Activated naive CD4-positive, alpha-beta T cell (primary cell): ENCODE measurements at places on chromosomes 13 and 19.

DNA sequence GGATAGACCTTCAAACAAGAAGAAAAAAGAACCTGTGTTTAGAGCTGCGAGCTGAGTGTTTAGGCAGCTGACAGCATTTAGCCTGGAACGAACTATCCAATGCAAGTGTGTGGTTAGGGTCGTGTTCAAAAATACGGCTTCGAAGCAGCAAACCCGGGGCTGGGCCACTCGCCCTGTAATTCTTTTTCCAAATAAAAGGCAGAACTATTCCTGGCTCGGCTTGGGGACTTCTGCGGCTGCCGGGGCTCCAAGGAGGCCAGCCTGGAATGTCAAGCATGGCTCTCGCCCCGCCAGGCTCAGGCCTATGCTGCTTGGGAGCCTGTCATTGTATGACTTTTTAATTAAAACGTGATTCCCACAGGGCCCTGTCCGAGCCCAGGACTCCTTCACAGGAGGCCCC is 51.7 kb upstream of the KLF2 start:
- no peak for DNase-seq

DNA sequence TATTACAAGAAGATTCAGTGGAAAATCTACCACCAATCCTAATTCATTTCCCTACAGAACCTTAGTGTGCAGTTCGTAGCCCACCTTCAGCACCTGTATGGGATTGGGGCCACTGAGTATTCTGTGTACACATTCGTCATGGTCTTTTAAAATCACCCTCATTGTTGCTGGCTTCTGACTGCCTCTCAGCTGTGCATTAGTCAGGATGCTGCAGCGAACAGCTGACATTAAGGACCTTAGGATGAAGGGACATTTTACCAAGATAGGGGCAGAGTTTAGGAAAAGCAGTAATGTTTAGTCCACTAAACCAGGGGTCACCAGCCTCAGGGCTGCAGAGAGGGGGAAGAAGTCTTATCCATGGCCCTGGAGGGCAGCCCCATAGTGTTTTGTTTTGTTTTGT is 176.5 kb downstream of the COL4A1 start:
- DNase-seq = no peak

- no peak for DNase-seq
These were observed 1258.6 kb downstream of the PCDH9 start for GRCh38 chr13:65971541-65971940.

DNA sequence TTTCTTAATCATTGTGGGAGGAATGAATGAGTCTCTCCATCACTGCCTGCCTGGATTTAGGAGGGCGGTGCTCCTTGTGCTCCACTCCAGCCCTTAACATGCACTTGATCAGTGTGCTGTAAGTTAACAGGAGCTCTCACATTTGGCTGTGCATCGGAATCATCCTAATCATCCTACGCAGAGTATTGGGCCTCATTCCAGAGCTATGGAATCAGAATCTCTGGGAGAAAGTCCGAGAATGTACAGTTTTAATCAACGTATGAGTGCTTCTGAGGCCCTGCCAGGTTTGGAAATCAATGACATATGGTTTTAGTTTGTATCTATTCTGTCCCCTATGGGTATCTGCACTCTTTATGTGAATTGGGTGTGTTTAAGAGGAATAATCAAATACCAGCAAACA is 34.9 kb upstream of the DCLK1 start:
- no peak for DNase-seq

- DNase-seq = no peak
These were observed 800 bp downstream of the RPL28 start for GRCh38 chr19:55386493-55386971.

- no peak for DNase-seq
These were observed 14.0 kb upstream of the RAB20 start for GRCh38 chr13:110575322-110576069.

DNA sequence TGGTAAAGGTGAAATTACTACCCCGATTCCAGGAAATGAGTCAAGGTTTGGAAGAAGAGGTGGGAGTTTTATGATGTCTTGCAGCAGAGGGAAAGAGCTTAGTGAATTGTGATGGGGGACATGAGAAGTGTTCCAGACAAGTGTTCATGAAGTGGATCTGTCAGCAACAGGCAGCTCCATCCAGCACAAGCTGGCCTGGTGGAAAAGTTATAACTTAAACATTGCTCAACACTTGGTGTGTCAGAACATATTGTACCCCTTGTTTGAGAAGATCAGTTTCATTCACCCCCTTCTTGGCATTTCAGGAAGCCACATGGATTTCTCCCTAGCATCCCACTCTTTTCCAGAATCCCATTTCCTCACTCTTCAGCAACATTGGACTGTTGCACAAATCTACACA is 222.0 kb downstream of the B3GLCT start:
- DNase-seq = no peak

GRCh38 chr19:3821857-3822364 is 35.7 kb upstream of the MATK start:
- DNase-seq = peak; percentile 91

DNA sequence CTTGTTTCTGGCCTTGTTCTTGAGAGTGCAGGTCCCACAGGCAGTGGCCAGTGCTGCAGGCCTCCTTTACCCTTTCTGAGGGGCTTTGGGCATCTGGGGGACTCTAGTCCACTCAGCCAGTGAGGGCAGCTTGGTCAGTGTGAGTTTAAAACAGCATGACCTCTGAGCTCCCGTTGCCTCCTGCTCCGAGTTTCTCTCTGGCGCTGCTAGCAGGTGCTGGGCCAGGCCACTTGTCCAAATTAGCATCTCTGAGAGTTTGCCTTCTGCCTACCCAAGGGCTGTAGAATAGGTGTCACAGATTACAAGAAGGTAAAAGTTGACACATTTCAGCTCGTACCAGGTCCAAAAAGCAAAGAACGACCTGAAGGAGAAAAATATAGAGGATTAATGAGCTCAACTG is 105.9 kb downstream of the SIPA1L3 start:
- no peak for DNase-seq

GRCh38 chr13:75333103-75333502 is 148.9 kb downstream of the TBC1D4 start:
- DNase-seq = no peak

- no peak for DNase-seq
These were observed 1872.3 kb upstream of the PCDH20 start for GRCh38 chr13:63287926-63288325.

- DNase-seq = no peak
These were observed 168.0 kb downstream of the PCDH9 start for GRCh38 chr13:67062160-67062559.

DNA sequence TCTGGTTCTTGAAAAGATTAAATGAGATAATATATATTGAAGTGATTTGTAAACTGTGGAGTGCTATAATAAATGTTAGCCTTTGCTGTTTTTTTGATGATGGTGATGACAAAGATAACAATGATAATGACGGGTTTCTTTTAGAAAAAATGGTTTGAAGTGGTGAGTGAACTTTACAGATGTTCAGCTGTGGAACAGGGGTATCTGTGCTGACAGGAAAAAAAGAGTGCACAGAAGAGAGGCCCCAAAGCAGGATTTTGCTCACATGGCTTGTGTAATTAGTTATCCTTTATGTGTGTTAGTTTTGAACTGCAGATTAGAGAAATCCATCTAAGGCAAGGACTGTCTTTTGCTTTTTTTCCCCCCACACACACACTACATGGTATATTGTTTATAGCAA is 119.2 kb downstream of the CYSLTR2 start:
- DNase-seq = no peak

DNA sequence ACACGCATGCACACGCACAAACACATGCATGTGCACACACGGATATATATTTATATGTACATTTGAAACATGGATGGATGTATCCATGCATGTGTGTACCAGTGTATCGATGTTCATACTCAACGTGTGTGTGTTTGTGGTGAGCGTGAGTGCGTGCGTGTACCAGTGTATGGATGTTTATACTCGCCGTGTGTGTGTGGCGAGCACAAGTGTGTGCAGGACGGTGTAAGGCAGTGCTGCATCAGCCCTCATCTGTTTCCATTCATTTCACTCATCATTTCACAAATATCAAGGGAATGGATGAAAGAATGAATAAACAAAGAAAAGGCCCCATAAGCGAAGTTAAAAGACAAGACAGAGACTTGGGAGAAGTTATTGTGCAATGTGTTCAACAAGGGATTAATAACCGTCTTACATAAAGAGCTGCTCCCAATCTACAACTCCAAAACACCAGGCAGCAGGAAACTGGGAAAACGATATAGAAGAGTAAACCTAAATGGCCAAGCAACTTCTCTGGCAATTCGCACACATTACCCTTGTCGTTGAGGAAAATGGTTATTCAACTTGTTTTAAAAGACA is 21.7 kb upstream of the MIER2 start:
- no peak for DNase-seq

GRCh38 chr19:3769494-3769893 is 2.5 kb downstream of the RAX2 start:
- no peak for DNase-seq

DNA sequence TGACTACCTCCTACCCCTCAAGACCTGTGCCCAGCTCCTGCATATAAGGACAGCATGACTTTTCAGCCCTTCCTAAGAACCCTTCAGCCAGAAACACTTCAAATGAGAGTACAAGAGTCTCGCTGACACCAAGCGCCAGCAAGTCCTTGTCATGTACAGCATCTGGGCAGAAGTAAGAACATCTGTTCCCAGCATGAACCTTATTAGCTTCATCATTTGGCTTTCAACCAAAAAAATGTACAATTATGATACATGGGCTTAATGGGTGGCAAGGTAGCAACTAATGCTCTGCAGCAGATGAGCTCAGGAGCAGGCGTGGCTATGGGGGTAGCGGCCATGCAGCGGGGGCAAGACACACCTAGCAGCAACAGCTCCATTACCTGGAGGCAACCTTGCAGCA is 487.6 kb downstream of the COG6 start:
- DNase-seq = no peak

GRCh38 chr13:76874479-76874878 is 11.7 kb downstream of the KCTD12 start:
- no peak for DNase-seq

- DNase-seq = no peak
These were observed 11.8 kb downstream of the ZC3H13 start for GRCh38 chr13:46040763-46041162.

- DNase-seq = no peak
These were observed 235.3 kb downstream of the KLF12 start for GRCh38 chr13:73898899-73899298.

- DNase-seq = no peak
These were observed 202.8 kb upstream of the TSC22D1 start for GRCh38 chr13:44778761-44779484.

GRCh38 chr13:20873348-20873747 is 29.2 kb downstream of the XPO4 start:
- no peak for DNase-seq
